ENCODE measurements at places on chromosomes 12 and 14. TPM values are rescaled to one million over a fixed set of nuclear protein-coding genes. Genes with fewer than 3 reads are reported as not detected.

DNA sequence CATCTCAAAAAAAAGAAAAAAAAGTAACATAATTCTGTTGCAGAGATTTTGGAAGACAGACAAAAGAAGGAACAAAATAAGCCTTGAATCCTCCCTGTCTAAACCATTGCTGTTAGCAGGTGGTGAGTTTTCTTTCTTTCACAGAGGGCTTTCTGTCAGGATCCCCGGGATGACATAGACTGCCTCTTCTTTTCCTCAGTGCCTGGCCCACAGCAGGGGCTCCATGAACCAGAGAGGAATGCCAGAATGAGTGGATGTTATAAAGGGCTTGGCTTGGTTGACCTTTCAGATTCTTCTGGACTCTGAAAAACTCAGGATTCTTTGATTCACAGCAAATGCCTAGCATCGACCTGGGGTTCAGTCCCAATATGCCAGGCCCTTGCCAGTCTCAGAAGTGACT is 45.8 kb upstream of the CORO1C start:
- no peaks in the 10 kb centered on the region for H3K36me3 ChIP-seq
- no peaks in the 10 kb centered on the region for H3K4me1 ChIP-seq
- H3K27ac ChIP-seq: no peak overlapping the region
- DNase-seq: no peak
- no peak overlapping the region for H3K4me3 ChIP-seq

GRCh38 chr12:117968151-117968789 is 520 bp downstream of the KSR2 start:
- no peak overlapping the region for H3K27ac ChIP-seq
- DNase-seq: no peak
- H3K36me3 ChIP-seq: no peaks in the 10 kb centered on the region
- H3K4me1 ChIP-seq: peaks cover 2% of the 10 kb centered on the region
- 0 out of 2 replicates have a peak, but pooled peaks cover 2% of the 10 kb centered on the region for H3K27me3 ChIP-seq

DNA sequence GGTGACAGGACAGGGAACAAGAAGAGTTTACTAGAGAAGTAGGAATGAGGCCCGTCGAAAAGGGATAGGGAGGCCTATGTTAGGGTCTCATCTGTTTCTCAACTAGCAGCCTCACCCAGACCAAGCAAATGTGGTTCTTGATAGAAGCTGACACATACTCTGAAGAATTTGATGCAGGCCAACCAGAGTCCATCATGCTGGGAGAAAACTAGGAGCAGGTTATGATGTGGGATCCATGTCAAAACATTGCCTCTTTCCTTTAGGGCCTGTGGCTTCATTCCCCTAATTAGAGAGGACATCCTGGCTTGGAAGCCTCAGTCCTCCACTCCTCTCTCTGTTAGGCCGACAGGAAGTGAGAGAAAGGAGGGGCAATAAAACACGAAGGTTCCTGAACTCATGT is 122.8 kb downstream of the NTF3 start:
- DNase-seq: no peak
- H3K27me3 ChIP-seq: no peaks in the 10 kb centered on the region
- H3K27ac ChIP-seq: no peak overlapping the region
- peaks cover 3% of the 10 kb centered on the region for H3K4me1 ChIP-seq
- no peak overlapping the region for H3K4me3 ChIP-seq

DNA sequence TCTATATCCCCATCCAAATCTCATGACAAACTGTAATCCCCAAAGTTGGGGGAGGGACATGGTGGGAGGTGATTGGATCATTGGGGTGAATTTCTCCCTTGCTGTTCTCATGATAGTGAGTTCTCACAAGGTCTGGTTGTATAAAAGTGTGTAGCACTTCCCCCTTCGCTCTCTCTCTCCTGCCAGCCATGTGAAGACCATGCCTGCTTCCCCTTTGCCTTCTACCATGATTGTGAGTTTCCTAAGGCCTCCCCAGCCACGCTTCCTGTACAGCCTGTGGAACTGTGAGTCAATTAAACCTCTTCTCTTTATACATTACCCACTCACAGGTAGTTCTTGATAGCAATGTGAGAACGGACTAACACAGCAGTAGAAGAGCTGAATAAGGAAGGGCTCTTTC is 62.6 kb upstream of the VASH1 start:
- no peak for DNase-seq
- no peak overlapping the region for H3K4me3 ChIP-seq
- no peak overlapping the region for H3K27ac ChIP-seq

DNA sequence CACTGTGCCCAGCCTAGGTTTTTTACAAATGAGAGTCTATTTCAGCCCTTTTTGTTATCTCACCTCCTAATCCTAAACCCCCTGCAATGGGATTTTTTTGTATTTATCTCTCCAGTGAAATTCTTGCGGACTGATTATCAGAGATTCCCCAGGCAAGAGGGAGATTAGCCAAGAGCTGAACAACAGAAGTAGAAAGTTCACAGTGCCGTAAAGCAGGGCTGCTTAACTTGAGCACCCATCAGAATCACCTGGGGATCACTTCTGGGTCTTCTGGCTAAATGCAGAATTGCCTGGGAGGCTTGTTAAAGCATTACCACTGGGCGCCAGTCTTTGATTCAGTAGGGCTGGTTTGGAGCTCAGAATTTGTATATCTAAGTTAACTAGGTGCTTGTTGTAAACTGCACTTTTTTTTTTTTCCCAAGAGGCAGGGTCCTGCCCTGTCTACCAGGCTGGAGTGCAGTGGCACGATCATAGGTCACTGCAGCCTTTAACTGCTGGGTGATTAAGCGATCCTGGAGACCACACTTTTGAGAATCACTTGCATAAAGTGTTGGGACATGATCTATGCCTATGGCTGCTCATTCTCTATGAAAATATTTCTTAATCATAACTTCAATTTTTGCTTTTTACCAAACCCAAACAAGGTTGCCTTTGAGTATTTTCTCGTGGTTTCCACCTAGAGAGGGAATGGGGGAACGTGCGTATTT is 1.1 kb upstream of the DPPA3 start:
- no peaks in the 10 kb centered on the region for H3K27me3 ChIP-seq
- H3K36me3 ChIP-seq: no peaks in the 10 kb centered on the region
- no peak overlapping the region for H3K27ac ChIP-seq
- DNase-seq: no peak

DNA sequence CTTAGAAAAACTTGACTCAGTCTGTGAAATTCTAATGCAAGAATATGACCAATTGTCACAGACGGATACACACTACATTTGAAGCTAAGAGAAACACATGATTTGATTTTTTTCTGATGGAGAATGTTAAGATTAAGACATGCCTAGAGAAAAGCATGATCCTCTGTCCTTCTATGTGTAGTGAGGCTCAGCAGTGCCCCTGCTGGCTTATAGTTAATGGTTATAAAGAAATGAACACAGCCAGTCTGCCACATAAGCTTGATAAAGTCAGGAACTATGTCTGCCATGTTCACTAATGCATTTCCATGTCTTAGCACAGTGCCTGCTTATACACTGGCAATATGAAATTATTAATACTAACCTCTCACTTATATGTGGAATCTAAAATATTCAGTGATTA is 168.1 kb upstream of the DAAM1 start:
- H3K4me1 ChIP-seq: no peaks in the 10 kb centered on the region
- H3K27ac ChIP-seq: no peak overlapping the region
- DNase-seq: no peak
- no peaks in the 10 kb centered on the region for H3K27me3 ChIP-seq
- no peak overlapping the region for H3K4me3 ChIP-seq

- H3K27ac ChIP-seq: no peak overlapping the region
- H3K4me3 ChIP-seq: no peak overlapping the region
- no peaks in the 10 kb centered on the region for H3K36me3 ChIP-seq
- no peaks in the 10 kb centered on the region for H3K27me3 ChIP-seq
- H3K4me1 ChIP-seq: no peaks in the 10 kb centered on the region
Observed at GRCh38 chr14:37088356-37089215, 83.8 kb downstream of the SLC25A21 start.

DNA sequence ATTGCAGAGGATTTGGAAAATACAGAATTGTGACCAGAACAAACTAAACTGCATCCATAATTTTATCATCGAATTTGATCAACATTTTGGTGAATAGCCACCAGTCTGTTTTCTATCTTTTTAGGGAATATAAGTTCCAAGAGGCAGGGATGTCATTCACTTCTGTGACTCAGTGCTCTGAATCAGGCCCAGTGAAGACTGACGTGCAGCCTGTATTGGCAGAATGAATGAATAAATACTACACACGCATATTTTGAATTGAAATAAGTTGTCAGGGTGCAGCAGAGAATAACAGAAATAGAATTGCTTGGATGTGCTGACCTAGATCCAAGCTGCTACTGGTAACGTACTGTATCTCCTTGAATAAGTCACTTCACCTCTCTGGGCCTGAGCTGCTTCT is 1.3 kb upstream of the EMP1 start:
- no peaks in the 10 kb centered on the region for H3K27me3 ChIP-seq
- H3K27ac ChIP-seq: no peak overlapping the region
- no peaks in the 10 kb centered on the region for H3K36me3 ChIP-seq
- H3K4me1 ChIP-seq: peaks cover 5% of the 10 kb centered on the region
- DNase-seq: no peak

DNA sequence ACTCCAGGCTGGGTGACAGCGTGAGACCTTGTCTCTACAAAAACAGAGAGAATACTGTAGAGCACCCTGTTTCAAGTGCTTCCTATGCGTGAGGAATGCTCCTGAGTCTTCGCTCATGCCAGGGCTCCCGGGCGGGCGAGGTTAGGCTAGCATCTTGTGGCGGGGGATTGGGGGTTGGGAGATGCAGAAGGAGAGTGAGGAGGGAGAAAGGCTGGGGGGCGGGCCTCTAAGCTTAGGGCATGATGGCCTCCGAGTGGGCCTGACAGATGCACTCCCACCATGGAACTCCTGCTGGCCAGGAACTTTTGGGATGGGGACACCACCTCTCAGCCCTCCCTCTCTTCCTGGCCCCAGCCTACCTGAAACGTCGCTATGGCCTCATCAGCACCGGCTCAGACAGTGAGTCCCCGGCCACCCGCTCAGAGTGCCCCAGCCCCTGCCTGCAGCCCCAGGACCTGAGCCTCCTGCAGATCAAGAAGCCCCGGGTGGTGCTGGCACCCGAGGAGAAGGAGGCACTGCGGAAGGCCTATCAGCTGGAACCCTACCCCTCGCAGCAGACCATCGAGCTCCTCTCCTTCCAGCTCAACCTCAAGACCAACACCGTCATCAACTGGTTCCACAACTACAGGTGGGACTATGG is 27.3 kb downstream of the PHETA1 start:
- H3K4me3 ChIP-seq: no peak overlapping the region
- no peaks in the 10 kb centered on the region for H3K36me3 ChIP-seq
- no peak overlapping the region for H3K27ac ChIP-seq

GRCh38 chr14:36663404-36664321 is 2.0 kb downstream of the PAX9 start:
- peaks cover 15% of the 10 kb centered on the region for H3K4me1 ChIP-seq
- no peaks in the 10 kb centered on the region for H3K36me3 ChIP-seq
- peaks cover 94% of the 10 kb centered on the region for H3K27me3 ChIP-seq
- peak overlapping the region; percentile 33 for H3K4me3 ChIP-seq
- no peak overlapping the region for H3K27ac ChIP-seq

Gene OLR1
- not detected for total RNA-seq

Gene TAPBPL
- total RNA-seq: 0.67 TPM

Gene PIK3C2G
- total RNA-seq: not detected

Gene RNASE4
- total RNA-seq: 0.38 TPM

Gene HOXC12
- total RNA-seq: not detected
